ENCODE measurements at places on chromosomes 1 and 21. TPM values are rescaled to one million over a fixed set of nuclear protein-coding genes. Genes with fewer than 3 reads are reported as not detected.
A peak's percentile ranks its signal among the peaks of the same experiment; 100 is the strongest.

DNA sequence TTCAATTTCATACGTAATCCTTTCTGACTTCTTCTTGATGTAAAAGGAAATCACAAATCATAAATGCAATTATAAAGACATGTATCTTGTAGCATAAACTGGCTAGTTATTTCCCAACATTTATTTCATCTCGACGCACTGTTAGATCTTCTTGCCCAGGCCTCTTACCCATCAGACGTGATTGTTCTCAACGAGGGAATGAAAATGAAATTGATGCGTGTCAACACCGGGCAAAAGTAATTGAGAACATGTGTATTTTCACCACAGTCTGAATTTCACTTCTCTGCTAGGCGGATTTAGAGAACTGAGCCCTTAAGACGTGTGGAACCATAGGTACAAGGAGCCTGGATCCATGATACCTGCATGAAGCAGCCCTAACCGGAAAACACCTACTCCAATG is 519.7 kb downstream of the KCNT2 start:
- no peak for DNase-seq

The GRIK3 gene
- 0.50 TPM for polyA plus RNA-seq

DNA sequence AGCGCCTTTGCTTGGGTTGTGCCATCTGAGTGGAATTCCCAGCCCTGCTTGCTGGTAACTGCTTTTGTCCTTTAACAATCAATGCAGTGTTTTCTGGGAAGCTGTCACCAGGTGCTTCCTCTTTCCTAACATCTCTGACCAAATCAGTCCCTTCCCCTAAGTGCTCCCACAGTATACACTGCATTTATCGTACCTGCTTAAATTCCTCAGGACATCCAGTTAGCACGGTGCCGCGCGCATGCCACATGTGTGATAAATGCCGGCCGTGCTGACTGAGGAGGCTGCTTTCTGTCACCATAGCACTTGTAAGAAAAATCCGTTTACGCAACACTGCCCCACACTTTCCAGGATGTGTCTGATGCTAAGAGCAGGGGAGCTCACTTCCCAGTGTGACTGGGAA is 115.4 kb downstream of the BCAR3 start:
- no peak for DNase-seq

GRCh38 chr1:42936309-42937078 is 22.2 kb downstream of the SLC2A1 start:
- no peak for DNase-seq

GRCh38 chr1:228168563-228169270 is 3.1 kb downstream of the IBA57 start:
- DNase-seq, result no peak

DNA sequence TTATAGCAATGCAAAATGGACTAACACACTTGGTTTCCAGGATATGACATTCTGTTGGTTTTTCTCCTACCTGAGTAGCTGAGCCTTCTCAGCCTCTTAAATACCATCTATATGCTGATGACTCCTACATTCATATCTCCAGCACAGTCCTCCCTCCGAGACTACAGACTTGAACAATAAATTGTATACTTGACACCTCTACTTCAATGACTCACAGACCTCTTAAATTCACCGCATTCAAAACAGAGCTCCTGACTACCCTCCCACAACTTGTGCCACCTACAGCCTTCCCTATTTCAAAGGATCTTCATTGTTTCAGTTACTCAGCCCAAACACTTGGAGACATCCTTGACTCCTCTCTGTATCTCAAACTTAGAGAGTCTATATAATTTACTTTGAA is 66.8 kb upstream of the ASB17 start:
- DNase-seq, result no peak

- DNase-seq, result no peak
Observed at GRCh38 chr1:200972985-200973742, 50.4 kb downstream of the KIF21B start.

- peak; percentile 62 for DNase-seq
Observed at GRCh38 chr21:27292783-27293182, 325.9 kb upstream of the ADAMTS5 start.

DNA sequence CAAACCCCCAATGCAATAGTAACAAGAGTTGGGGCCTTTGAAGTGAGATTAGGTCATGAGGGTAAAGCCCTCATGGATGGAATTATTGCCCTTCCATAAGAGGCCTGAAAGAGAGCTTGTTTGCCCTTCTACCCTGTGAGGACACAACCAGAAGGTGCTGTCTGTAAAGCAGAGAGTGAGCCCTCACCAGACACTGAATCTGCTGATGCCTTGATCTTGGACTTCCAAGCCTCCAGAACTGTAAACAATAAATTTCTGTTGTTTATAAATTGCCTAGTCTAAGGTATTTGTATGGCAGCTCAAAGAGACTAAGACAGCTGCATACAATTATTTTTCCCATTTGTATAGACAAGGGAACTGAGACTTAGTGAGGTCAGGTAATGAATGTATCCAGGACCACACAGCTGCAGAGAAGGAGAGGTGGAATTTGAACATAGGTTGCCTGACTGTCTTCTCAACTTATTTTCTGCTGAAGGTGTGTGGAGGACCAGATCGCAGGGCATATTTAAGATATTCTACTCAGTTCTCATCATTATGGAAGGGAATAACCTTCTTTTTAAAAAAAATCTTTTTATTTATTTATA is 18.7 kb downstream of the IL23R start:
- no peak for DNase-seq

The B3GALT2 gene
- polyA plus RNA-seq, result 13.3 TPM

DNA sequence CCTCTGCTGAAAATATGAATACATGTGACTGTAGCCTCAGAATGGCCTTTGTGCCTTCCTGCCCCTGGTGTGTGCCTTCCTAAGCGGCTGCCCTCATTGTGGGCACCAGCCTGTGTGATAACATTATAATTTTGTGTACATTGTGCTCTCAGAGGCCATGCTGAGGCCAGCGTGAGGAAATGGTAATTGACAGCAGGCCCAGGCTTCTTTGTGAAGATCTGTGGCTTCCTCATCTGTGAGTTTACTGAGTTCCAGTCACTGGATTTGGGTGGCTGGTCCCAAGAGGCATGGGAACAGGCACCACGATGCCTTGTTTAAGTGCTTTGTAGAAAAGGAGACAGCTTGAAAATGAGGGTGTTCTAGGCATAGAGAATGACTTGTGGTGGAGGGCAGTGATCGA is 389.3 kb downstream of the OMA1 start:
- no peak for DNase-seq

DNA sequence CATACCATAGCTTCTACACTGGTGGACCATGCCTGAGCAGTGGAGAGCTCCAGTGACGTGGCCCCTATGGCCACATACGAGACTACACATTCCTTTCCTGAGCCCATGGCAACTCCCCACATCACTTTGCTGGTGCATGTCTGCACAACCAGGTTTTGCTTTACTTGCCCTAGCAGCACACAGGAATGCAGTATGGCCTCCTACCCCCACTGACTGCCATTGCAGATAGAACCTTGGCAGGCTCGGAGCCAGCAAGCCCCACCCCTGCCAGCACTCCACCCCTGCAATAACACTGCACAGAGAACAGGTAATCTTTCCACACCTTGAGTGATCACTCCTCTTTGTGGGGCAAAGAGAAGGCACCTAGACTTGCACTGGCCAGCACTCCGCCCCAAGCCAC is 531.9 kb upstream of the CAMK1G start:
- no peak for DNase-seq

The CCDC181 gene
- 1.1 TPM for polyA plus RNA-seq

GRCh38 chr21:27725916-27726315 is 759.0 kb upstream of the ADAMTS5 start:
- DNase-seq, result no peak

DNA sequence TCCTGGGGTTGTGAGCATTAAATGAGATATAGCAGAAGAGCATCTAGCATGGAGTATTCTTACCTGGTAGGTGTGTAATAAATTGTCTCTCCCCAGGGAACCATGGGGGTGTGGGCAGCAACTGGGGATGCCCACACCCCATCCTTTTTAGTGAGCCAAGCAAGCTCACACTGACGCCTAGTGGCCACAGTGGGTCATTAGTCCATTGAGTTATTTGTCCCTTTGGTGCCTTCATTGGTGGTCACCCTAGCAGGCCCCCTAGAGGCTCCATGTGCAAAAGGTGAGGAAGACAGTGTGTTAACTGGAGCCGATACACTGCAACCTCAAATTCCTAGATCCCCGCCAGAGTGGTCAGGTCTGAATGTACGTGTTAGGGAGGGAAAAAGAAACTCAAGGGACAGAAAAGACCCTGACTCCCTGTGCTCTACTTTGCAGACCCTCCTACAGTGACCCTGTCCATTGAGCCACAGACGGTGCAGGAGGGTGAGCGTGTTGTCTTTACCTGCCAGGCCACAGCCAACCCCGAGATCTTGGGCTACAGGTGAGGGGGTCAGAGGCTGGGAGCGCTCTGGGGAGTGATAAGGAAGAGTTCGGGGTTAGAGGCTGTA is 93.3 kb upstream of the CD1D start:
- peak; percentile 67 for DNase-seq

The NEGR1 gene
- 18.1 TPM for polyA plus RNA-seq

- no peak for DNase-seq
Observed at GRCh38 chr1:148372731-148373130, 110.4 kb downstream of the PPIAL4G start.

The MFAP2 gene
- polyA plus RNA-seq, result 70.4 TPM

The NKAIN1 gene
- 1.8 TPM for polyA plus RNA-seq

- no peak for DNase-seq
Observed at GRCh38 chr1:27106561-27107323, 48.2 kb downstream of the SLC9A1 start.

The RGS7 gene
- polyA plus RNA-seq, result not detected

- DNase-seq, result no peak
Observed at GRCh38 chr1:242224461-242224860, 225.6 kb upstream of the MAP1LC3C start.

- DNase-seq, result peak; percentile 89
Observed at GRCh38 chr1:151189637-151190445, at the start of gene VPS72. VPS72 (minus strand) TSS chr1:151190197; CDS start chr1:151190121, 76 bp downstream.

The KIF2C gene
- 10.6 TPM for polyA plus RNA-seq

DNA sequence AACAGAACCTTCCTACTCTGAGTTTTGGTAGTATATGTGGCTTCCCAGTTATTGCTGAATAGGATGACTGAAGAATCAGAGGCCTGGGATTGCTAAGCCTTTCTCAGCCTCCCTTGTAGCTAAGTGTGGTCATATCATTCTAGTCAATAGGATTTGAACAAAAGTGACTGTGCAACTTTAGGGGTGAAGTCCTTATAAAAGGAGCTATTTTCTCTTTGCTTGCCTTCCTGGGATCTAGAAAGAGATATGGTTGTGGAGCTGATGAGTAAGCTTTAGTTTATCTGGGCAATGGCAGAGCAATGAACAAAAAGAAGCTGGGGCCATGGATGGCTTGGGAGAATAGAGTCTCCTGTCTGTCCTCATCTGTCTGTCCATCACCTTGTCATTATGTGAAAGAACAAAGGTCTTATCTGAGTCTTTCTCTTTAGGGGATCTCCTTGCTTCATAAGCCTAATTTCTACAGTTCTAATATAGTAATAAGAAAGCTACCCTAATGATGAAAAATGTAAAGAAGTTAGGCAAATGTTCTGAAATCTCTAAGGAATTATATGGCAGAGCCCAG is 91.5 kb downstream of the TENT5C start:
- DNase-seq, result no peak

DNA sequence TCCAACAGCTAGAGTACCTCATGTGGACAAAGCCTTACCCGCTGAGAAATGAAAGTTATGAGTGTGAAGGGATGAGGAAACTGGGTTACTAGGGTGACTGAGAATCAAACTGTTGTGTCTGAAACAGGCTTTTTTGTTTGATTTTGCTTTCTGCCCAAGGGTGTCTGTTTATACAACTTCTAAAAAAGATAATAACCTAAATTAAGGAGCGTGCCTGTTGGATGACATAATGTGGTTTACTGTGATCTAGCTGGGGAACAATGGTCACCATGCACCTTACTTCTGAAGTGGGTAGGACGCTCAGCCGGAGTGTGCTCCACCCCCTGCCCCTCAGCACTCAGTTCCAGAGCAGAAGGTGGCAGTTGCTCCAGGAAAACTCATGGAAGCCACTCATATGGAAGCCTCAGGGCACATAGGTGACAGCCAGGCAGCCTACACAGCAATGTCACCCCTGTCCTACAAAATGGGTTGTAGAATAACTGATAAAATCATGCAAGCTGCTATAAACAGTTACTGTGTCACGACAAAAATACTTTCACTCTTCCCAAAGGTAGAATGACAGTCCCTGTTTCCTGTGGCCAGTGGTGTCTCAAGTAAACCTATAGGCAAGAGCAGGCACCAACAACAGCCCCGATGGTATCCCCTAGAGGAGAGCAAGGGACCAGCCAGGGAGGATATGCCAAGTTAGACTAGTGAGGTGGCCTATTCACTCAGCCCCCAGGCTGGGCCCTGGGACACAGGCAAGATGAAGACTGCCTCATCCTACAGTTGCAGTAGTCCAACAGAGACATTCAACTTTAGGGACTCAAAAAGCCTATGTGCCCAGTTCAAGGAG is 29.3 kb downstream of the SIPA1L2 start:
- no peak for DNase-seq

DNA sequence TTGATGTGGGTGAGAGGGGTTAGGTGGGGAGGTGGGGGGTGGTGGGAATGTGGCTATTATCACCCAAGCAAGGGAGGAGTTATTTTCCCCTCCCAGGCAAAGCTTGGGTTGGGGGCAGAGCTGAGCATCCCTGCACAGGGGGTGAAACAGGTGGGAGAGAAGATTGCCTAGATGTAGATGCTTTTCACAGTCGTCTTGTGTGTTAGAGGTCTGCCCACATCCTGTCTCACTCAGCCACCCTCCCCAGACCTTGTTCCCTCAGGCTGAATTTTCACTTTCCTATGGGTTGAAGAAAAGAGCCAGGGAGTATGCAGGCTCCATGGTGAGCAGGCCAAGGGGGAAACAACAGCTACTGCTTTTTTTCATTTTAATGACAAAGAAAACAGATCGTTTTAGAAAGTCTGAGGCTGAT is 223.5 kb downstream of the KIF26B start:
- DNase-seq, result no peak

GRCh38 chr1:193463326-193463932 is 277.0 kb upstream of the B3GALT2 start:
- DNase-seq, result no peak

The OPTC gene
- polyA plus RNA-seq, result not detected

GRCh38 chr21:19900149-19900548 is 1098.1 kb upstream of the NCAM2 start:
- no peak for DNase-seq

GRCh38 chr1:164969253-164969652 is 387.3 kb downstream of the LMX1A start:
- no peak for DNase-seq

DNA sequence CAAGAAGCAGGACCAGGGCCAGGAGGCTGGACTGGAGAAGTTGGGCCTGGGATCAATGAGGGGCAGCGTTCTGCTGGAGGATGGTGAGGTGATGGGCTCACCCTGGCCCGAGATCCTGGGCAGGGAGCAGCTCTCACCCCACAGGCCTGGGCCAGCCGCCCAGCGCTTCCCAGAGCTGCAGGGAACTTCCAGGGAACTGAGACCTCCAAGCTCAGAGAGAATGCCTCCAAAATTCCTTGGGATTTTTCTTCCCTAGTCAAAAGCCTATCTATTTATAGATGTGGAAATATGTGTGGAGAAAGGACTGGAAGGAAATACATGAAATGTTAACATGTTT is 121.2 kb downstream of the SPSB1 start:
- peak; percentile 74 for DNase-seq

DNA sequence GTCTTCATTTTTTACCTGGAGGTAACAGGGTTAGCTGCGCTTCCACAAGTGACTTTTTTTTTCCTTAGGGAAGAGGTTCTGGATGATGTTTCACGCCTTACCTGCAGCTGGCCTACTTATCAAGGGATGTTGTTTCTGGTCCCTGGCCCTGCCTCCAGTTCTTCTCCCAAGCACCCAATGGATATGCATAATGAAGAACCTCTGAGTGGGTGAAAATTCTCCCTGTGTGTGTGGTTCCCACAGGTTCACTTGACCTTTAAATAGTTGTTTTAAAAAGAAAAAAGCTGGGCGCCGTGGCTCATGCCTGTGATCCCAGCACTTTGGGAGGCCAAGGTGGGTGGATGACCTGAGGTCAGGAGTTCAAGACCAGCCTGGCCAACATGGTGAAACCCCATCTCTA is 31.8 kb upstream of the DPT start:
- no peak for DNase-seq

Data from hindlimb muscle (tissue), 1 donor.